ENCODE measurements at places on chromosomes 6 and 20. TPM values are rescaled to one million over a fixed set of nuclear protein-coding genes. Genes with fewer than 3 reads are reported as not detected.

- H3K27me3 ChIP-seq = no peaks in the 10 kb centered on the region
- H3K36me3 ChIP-seq = no peaks in the 10 kb centered on the region
- no peaks in the 10 kb centered on the region for H3K4me1 ChIP-seq
- H3K27ac ChIP-seq = no peak overlapping the region
- H3K4me3 ChIP-seq = no peak overlapping the region
These were observed 44.7 kb downstream of the RSPH3 start for GRCh38 chr6:158955255-158955654.

C6orf163 gene
- 1.5 TPM for total RNA-seq

- peaks cover 5% of the 10 kb centered on the region for H3K36me3 ChIP-seq
- no peaks in the 10 kb centered on the region for H3K27me3 ChIP-seq
- peaks cover 11% of the 10 kb centered on the region for H3K4me1 ChIP-seq
These were observed 38.0 kb downstream of the CDKAL1 start for GRCh38 chr6:20572288-20572687.

XPO5 gene
- total RNA-seq = 29.5 TPM

GRCh38 chr6:118712969-118713368 is 61.6 kb upstream of the CEP85L start:
- peak overlapping the region; percentile 39 for H3K27ac ChIP-seq
- DNase-seq = peak; percentile 80
- no peaks in the 10 kb centered on the region for H3K36me3 ChIP-seq

DNA sequence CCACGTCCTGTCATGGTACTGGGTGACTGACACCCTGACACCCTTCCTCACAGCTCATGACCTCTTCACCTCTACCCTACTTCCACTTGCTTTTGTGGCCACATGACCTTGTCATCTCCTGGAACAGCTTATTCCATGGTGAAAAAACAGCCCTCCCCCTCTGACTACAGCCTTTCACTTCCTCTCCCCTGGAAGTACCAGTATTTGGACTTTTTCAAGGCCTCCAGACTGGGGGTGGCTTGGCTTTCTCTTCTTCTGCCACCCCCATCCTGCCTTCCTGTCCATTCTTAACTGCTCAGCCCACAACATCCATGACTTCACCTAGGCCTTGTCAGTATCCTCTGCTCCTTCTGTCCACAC is 168.4 kb downstream of the CARMIL1 start:
- H3K4me1 ChIP-seq = no peaks in the 10 kb centered on the region
- H3K27me3 ChIP-seq = no peaks in the 10 kb centered on the region
- no peak overlapping the region for H3K4me3 ChIP-seq
- DNase-seq = no peak
- no peaks in the 10 kb centered on the region for H3K36me3 ChIP-seq
- no peak overlapping the region for H3K27ac ChIP-seq

GRCh38 chr6:11804135-11804534 is 25.5 kb upstream of the ADTRP start:
- peaks cover 7% of the 10 kb centered on the region for H3K4me1 ChIP-seq
- H3K4me3 ChIP-seq = no peak overlapping the region
- no peak for DNase-seq
- no peaks in the 10 kb centered on the region for H3K36me3 ChIP-seq
- no peaks in the 10 kb centered on the region for H3K27me3 ChIP-seq

DNA sequence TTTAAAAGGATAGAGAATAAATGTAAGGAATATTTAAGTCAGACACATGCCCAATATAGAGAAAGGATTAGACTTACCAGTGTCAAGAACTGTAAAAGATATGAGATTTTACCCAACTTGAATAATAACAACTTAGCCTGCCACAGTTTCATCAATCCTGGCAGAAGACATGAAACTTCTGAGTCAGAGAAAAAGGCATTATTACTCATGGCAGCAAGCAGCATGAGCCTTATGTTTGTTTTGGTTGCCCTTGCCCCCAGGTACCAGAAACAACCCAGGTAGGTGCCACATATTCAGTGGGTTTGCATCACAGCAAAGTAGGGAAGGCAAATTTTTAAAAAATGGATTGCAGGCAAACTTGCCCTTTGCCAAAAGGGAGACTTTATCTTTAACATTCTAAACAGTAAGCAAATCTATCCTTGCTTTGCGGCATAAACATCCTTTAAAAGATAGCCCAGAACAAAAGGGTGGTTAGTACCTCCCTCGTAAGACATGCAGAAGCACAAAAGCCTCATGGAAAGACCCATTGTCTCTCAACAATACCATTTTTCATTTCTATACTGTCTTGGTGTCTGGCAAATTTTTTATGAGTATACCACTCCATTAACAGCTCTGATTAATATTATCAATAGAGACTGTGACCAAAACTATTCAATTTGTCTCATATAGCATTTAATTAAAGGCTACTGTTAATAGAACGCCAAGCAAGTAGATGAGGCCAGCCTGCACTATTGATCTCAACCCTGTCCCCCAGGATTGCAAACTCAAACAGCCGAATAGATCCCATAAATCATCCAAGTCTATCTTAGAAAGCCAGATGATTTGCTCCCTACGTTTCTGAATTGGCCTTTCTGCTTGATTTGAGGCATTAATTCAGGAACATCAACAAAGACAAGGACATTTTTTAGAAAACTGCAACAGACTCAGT is 185.1 kb downstream of the COL19A1 start:
- no peaks in the 10 kb centered on the region for H3K27me3 ChIP-seq
- H3K36me3 ChIP-seq = no peaks in the 10 kb centered on the region
- no peak overlapping the region for H3K4me3 ChIP-seq
- H3K27ac ChIP-seq = no peak overlapping the region

- H3K27me3 ChIP-seq = no peaks in the 10 kb centered on the region
- no peaks in the 10 kb centered on the region for H3K4me1 ChIP-seq
- no peak overlapping the region for H3K27ac ChIP-seq
These were observed 109.0 kb downstream of the RALGAPA2 start for GRCh38 chr20:20603339-20603990.

- no peak overlapping the region for H3K4me3 ChIP-seq
- H3K27me3 ChIP-seq = no peaks in the 10 kb centered on the region
- peaks cover 5% of the 10 kb centered on the region for H3K4me1 ChIP-seq
- DNase-seq = no peak
- H3K27ac ChIP-seq = no peak overlapping the region
These were observed 118.1 kb downstream of the TRDN start for GRCh38 chr6:123518441-123519188.

- H3K4me3 ChIP-seq = no peak overlapping the region
- no peaks in the 10 kb centered on the region for H3K4me1 ChIP-seq
- no peak overlapping the region for H3K27ac ChIP-seq
These were observed 119.6 kb downstream of the PXDC1 start for GRCh38 chr6:3631877-3632276.

DNA sequence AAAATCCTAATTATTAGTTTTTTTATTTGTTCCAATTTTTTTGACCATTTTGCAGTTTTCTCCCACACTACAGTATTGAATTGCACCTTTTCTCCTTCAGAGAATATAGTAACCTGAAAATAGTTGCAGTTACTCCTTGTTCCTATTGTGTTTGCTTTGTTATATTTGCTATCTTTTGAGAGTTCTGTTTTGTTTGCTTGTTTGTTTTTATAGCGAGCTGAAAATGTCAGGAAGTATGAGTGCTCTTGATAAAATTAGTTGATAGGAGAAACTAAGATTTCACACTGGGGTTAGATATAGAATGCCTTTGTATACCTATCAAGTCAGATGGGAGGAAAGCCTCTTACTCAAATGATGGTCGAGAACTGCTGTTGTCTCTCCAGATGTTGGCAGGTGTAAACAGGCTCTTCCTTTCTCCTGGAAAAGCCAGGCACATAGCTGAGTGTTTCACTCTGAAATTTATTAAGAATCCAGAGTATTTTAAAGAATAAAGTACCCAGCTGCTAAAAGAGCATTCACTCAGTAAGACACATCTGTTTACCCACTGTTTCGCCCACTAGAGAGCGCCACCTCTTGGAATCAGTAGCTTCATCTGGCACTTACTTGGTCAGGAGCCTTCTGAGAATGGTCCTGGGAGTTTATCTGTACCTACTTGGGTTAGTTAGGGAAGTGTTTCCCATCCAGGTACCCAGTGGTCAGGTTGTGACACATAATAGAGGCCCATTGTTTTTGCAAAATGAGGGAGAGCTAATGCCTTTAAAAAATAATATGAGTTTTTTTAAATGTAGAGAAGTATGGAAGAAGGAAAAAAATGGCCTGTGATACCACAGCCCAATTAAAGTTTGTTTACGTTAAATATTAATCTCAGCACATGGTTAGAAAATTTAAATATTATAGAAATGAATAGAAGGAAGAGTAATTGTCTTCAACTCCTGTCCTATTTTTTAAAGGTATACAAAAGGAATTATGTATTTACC is 11.2 kb downstream of the NT5DC1 start:
- no peak overlapping the region for H3K4me3 ChIP-seq
- DNase-seq = peak; percentile 61
- no peaks in the 10 kb centered on the region for H3K4me1 ChIP-seq
- no peaks in the 10 kb centered on the region for H3K27me3 ChIP-seq
- no peak overlapping the region for H3K27ac ChIP-seq

GRCh38 chr6:75377386-75377785 is 92.8 kb upstream of the TMEM30A start:
- DNase-seq = no peak
- no peak overlapping the region for H3K4me3 ChIP-seq

LAMA4 gene
- total RNA-seq = 440 TPM

MAFB gene
- total RNA-seq = 1.8 TPM

KAT14 gene
- total RNA-seq = 21.7 TPM

DNA sequence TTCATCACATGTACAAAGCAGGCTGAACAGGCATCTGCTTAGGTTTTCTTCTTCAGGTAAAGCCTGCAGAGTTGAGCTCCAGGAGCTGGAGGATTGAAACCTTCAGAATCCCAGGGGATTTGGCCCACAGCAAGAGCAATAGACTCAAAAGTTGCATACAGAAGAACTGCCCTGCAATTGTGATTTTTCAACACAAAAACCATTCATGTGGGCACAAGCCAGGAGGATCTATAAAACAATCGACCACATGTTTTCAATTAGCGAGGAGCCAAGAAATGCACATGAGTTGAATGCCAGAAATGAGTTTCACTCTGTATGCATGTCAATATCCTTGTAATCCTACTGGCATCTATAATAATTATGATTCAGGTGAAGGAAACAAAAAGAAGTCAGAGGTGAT is 576.4 kb downstream of the HDGFL1 start:
- no peaks in the 10 kb centered on the region for H3K36me3 ChIP-seq
- no peaks in the 10 kb centered on the region for H3K27me3 ChIP-seq
- H3K27ac ChIP-seq = no peak overlapping the region
- H3K4me3 ChIP-seq = no peak overlapping the region
- peak; percentile 50 for DNase-seq

- H3K36me3 ChIP-seq = no peaks in the 10 kb centered on the region
- no peak overlapping the region for H3K4me3 ChIP-seq
- no peak overlapping the region for H3K27ac ChIP-seq
- H3K4me1 ChIP-seq = peaks cover 33% of the 10 kb centered on the region
These were observed 334.5 kb upstream of the NT5E start for GRCh38 chr6:85115376-85115775.

PRKN gene
- total RNA-seq = 0.63 TPM

DNA sequence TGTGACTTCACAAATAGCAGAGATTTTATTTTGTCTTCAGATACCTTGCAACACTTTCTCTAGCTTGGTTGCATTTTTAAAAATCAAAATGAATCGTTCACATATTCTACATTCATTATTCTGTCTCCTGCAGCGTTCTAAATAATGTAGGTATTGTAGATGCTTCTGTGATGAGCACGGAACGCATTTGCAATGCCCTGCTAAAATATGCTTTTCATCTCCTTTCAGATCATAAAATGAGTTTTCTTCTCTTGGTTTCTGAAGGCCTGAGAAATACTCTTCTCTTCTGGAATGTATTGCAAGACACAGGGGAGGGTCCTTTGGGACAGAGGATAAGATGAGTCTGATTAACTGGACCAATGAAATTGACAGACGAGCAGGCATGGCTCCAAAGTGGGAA is 390.7 kb downstream of the PREX1 start:
- H3K4me3 ChIP-seq = no peak overlapping the region
- no peak for DNase-seq

- H3K4me3 ChIP-seq = no peak overlapping the region
- H3K27me3 ChIP-seq = no peaks in the 10 kb centered on the region
- H3K4me1 ChIP-seq = no peaks in the 10 kb centered on the region
- H3K36me3 ChIP-seq = no peaks in the 10 kb centered on the region
- peak; percentile 56 for DNase-seq
- no peak overlapping the region for H3K27ac ChIP-seq
These were observed 15.4 kb upstream of the IP6K3 start for GRCh38 chr6:33761922-33762629.

DNA sequence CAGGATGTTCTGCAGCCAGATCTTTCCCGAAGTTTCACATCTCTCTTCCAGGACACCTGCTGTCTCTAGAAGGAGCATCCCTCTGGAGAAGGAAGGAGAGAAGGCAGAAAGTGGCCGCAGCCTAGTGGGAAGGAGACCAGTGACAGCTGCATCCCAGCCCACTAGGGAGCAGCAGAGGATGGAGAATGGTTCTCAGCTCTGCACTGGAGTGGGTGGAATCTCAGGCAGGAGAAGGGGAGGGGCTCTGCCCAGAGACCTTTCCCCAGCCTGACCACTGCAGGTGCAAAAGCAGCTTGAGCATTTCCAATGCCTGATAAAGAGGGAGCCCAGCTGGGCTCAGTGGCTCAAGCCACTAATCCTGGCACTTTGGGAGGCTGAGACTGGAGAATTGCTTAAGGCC is 32.3 kb downstream of the NCR2 start:
- H3K36me3 ChIP-seq = no peaks in the 10 kb centered on the region
- H3K4me3 ChIP-seq = no peak overlapping the region
- no peaks in the 10 kb centered on the region for H3K4me1 ChIP-seq

DNA sequence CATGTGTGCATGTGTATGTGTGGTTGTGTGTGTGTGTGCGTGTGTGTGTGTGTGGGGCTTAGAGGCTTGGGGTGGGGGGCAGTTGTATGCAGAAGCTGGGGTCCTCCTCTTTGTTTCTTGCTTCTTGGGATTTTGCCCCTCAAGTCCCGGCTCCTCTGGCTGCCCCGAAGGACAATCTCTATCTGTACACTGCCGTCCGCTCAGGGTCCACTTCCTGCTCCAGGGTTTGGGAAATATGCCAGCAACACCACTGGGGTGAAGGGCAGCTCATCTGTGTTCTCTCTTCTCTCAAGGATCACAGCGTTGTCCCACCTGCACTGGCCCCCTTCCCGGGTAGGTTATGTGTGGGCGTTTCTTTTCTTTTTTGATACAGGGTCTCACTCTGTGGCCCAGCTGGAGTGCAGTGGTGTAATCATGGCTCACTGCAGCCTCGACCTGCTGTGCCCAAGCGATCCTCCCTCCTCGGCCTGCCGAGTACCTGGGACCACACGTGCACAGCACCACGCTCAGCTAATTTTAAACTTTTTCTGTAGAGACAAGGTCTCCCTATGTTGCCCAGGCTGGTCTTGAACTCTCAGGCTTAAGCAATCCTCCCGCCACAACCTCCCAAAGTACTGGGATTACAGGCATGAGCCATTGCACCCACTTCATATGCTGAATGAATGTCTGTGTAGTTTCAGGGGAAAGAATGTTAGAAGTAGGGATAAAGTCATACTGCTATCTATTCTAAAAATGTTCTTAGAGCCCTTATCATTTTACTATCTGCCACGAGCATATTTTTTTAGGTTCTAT is 25.7 kb downstream of the SLC2A4RG start:
- no peaks in the 10 kb centered on the region for H3K4me1 ChIP-seq
- no peak overlapping the region for H3K27ac ChIP-seq
- no peaks in the 10 kb centered on the region for H3K27me3 ChIP-seq
- no peak overlapping the region for H3K4me3 ChIP-seq

SLC32A1 gene
- not detected for total RNA-seq

- H3K27ac ChIP-seq = peak overlapping the region; percentile 99
- H3K36me3 ChIP-seq = peaks cover 10% of the 10 kb centered on the region
- H3K4me3 ChIP-seq = no peak overlapping the region
- peaks cover 55% of the 10 kb centered on the region for H3K4me1 ChIP-seq
- no peaks in the 10 kb centered on the region for H3K27me3 ChIP-seq
These were observed 76.5 kb downstream of the SYNJ2 start for GRCh38 chr6:158058171-158058651.

HDGFL1 gene
- total RNA-seq = not detected

- H3K36me3 ChIP-seq = no peaks in the 10 kb centered on the region
- no peak overlapping the region for H3K27ac ChIP-seq
- H3K4me3 ChIP-seq = no peak overlapping the region
- no peaks in the 10 kb centered on the region for H3K27me3 ChIP-seq
These were observed 7.8 kb upstream of the NEU1 start for GRCh38 chr6:31870385-31870921.
